Endothelial cell (in vitro differentiated cells): ENCODE measurements at places on chromosomes 2 and 18. TPM values are rescaled to one million over a fixed set of nuclear protein-coding genes. Genes with fewer than 3 reads are reported as not detected.

DNA sequence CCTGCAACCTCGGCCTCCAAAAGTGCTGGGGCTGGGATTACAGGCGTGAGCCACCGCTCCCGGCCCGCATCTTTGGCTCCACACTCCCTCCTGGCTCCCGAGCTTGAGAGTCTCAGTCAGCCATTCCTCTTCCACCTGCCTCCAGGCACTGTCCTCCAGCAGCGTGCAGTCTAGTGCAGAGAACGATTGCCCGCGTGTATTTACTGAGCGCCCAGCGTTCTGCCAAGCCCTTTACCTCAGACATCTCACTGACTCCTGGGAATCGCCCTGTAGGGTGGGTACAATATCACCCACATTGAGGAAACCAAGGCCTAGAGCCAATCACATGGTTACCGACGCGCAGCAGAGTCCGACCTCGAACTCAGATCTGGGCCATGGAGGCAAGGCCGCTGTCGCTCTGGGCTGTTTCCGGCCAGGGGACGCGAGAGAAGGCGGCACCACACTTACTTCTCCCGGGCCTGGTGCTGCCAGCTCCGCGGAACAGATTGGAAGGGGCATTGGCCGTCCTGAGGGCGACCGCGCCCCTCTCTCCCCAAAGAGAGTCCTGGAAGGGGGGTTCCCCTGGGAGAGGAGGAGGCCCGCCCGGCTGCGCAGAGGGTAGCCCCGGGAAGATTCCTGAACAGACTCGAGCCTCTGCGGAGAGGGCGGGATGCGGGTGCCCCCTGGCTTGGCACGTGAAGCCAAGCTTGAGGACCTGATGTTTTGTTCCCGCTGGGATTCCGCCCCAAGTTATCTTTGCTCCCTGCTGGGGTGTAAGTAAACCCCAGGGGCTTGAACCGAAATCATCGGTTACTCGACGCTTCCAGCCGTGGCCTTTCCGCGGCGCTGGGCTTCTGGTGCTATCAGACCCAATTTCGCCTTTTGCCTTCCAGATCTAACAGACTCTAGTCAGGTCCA, 5.2 kb upstream of the DLX2 start:
- DNase-seq, result no peak

- DNase-seq, result no peak
Measured at GRCh38 chr2:41197781-41198180, 745.9 kb upstream of the SLC8A1 start.

- DNase-seq, result peak; percentile 4
Measured at GRCh38 chr18:69401972-69402532, 1.4 kb downstream of the DOK6 start.

- no peak for DNase-seq
Measured at GRCh38 chr2:144835634-144836350, 315.9 kb upstream of the ZEB2 start.

DNA sequence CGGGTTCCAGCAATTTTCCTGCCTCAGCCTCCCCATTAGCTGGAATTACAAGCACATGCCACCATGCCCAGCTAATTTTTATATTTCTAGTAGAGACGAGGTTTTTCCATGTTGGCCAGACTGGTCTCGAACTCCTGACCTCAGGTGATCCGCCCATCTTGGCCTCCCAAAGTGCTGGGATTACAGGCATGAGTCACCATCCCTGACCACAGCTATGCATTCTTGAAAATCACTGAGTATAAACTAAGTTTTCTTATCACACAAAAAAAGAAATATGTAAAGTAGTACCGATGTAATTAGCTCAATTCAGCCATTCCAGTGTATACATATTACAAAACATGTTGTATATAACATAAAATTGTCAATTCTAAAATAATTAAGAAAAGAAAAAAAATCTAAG, 232.7 kb downstream of the MBD2 start:
- no peak for DNase-seq

The CCDC178 gene
- 5.3 TPM for total RNA-seq

DNA sequence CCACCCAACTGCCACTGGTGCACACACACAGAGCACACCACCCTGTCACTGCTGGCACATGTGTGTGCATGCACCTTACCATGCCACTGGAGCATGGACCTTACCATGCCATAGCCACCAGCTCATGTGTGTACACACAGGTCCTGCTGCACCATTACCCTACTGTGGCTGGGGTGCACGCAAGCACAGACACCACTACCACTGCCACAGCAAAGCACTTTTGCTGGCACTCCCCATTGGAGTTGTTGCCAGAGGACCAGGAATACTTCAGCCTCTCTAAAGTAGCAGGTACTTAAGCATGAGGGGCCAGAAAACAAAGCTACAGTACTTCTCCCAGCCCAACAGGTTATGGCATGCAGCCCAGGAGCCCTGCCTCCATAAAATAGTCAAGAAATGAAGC, 404.8 kb downstream of the MBD2 start:
- DNase-seq, result no peak

The PRSS56 gene
- not detected for total RNA-seq

DNA sequence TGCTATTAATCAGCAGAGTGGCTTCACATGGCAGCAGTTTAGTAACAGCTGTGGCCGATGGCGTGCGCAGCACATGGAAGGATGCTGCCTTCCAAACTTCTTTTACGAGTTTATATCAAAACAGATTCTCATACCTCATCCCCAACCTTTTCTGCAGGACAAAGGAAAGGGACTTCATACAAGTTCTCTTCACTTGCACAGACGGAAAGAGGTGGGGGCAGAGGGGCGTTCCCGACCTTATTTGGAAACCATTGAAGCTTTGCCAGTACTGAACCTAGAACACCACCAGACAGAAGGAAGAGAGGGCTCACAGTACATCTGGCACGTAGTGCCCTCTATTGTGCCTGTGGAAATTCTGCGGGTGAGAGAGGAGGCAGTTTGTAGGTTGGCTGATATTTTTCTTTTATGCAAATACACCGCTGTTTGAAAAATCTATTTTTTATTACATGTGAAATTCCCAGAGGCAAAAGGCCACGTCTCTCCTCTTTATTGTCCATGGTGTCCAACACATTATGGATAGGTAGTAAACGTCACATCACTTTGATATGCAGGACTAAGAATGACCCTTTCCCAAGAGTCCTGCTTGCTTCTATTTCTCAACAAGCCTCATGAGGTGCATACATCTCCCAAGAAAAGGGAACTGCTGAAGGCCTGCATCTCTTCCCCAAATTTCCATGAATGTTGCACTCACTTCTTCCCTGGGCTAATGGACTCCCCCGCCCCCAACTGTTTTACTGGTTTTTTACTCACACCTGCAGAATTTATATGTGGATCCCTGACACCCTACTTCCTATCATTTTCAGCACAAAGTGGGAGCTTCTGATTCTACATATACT, 31.3 kb downstream of the COLEC12 start:
- no peak for DNase-seq

GRCh38 chr2:220282236-220282635, 654.8 kb downstream of the SLC4A3 start:
- no peak for DNase-seq

DNA sequence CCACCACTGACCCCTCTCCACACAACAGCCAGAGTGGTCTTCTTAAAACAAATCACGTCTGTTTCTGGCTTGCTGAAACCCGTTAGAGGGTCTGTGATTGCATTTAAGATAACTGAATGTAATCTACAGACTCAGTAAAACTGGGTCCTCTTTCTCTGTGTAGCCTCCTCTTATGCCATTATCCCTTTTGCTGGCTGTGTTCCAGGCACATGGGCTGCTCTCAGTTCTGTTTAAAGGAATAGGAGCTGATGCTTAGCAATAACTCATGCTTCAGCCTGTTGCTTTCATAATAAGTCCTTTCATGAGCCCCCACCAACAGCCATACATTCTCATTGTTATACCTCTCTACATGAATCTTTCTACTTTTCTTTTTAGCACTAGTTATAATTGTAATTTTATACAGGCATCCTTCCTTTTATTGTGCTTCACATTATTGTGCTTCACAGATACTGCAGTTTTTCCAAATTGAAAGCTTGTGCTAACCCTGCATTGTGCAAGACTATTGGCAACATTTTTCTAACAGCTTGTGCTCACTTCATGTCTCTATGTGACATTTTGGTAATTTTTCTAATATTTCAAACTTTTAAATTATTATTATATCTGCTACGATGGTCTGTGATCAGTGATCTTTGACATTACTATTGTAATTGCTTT, 782.6 kb downstream of the MBD2 start:
- DNase-seq, result no peak

- no peak for DNase-seq
Measured at GRCh38 chr18:38563396-38563980, 997.9 kb upstream of the CELF4 start.

DNA sequence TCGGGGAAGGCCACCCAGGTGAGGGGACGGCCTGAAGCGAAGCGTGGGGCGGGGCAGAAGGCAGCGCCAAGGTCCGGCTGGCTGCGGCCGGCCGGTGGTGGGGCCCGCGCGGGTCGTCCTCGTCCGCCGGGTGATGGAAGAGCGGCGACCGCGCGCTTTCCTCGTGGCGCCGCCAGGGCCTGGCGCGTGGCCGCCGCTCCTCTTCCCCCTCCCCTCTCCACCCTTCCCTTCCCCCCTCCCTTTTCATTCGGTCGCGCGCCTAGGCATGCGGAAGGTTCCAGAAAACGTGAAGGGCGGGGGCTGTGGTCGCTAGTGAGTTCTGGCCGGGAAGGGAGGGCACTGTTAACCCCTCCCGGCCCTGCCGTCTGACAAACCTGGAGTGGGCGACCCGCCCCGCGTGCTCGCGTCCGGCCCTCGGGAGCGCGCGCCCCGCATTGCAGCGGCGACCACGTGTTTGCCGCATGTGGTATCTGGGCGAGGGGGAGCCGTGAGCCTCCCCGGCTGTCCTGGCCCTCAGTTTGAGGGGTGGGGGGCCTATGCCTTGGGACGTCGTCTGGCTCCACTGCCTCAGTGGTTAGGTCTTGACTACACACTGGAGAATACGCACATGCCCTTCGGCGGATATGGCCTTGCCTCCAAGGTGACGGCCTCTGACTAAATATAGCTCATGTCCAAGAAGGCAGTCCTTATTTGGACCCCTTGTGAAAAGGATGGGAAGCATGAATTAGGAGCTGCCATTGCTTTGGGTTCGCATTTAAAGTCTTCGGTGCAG, 579 bp downstream of the MAT2A start:
- DNase-seq, result peak; percentile 61

- no peak for DNase-seq
Measured at GRCh38 chr2:106596844-106597243, 109.7 kb downstream of the CD8B2 start.

DNA sequence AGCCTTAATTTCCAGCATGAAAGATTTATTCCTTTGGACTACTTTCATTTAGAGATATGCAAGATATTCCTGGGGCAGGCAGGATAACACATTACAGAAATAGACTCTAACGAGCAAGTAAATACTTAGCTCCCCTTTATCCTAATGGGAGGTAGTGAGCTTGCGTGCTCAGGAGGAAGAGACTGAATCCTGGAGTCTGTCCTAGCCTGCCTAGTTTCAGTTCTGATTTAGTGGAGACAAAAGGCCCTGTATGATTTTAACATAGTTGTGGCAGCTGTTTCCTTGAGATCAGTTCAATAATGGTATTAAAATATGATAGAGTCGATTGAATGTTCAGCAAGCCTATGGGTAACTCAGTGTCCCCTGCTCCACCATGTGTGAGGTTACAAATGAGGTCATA, 109.5 kb downstream of the FMNL2 start:
- DNase-seq, result no peak

The SLC16A14 gene
- 0.18 TPM for total RNA-seq

- DNase-seq, result no peak
Measured at GRCh38 chr2:85156619-85157018, 23.4 kb downstream of the TCF7L1 start.

- DNase-seq, result no peak
Measured at GRCh38 chr2:169038338-169038757, 7.2 kb upstream of the ABCB11 start.

GRCh38 chr18:10518595-10519255, 7.1 kb upstream of the NAPG start:
- no peak for DNase-seq

DNA sequence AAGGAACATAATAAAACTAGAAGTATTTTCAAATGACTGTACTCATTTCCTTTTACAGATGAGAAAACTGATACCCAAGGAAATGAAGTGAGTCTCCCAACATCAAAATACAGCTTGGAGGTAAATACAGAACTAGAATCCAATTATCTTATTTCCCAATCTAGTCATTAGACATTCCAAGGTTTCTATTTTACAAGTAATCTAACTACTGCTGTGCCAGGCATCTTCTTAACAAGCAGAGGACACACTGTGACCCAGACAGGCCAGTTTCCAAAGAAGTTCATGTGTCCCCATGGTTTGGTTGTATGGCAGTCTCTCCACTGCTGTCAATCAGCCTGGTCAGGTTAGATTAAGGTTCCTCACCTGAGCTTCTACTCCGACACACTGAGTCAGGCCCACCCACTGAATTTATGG, 143.5 kb downstream of the THADA start:
- no peak for DNase-seq

DNA sequence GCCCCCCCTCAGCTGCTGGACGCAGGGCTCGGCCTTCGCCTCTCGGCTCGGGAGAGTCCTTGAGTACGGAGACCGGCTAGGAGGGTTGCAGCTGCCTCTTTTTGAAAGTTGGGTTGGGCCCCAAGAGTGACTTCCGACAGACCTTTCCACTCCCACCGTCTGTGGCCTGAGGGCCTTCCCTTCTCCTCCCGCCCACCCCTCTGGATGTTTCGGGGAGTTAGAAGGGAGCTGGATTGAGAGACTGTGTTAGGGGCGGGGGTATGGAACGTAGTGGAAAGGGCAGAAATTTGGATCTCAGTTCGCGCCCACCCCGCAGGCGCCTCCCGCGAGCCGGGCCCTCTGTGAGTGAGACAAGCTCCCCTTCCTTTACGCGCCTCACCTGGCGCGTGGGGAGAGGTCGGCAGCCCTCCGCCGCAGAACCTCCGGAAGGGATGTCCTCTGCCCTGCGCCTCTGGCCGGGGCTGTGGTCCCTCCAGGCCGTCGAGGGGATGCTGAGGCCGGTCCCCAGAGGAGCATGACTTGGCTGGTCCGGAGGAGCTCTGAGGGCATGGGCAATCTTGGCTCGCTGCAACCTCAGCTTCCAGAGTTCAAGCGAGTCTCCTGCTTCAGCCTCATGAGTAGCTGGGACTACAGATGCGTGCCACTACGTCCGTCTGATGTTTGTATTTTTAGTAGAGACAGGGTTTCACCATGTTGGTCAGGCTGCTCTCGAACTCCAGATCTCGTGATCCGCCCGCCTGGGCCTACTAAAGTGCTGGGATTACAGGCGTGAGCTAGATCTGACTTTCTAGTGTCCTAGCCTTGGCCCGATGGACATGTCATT, 15.9 kb downstream of the C2orf74 start:
- peak; percentile 33 for DNase-seq

The MAP2 gene
- total RNA-seq, result 2.1 TPM

- DNase-seq, result no peak
Measured at GRCh38 chr18:23422751-23423418, 30.2 kb upstream of the RIOK3 start.

- DNase-seq, result no peak
Measured at GRCh38 chr18:56488739-56489138, 149.7 kb downstream of the TXNL1 start.

The DYTN gene
- total RNA-seq, result 3.1 TPM
